ENCODE measurements at places on chromosomes 3 and 15.

- DNase-seq = no peak
Measured at GRCh38 chr3:100811779-100812507, 102.6 kb downstream of the TFG start.

- no peak for DNase-seq
Measured at GRCh38 chr15:79088426-79089205, 2.0 kb downstream of the RASGRF1 start.

GRCh38 chr3:196055683-196056270 is 26.1 kb downstream of the TFRC start:
- no peak for DNase-seq

- DNase-seq = no peak
Measured at GRCh38 chr15:42031198-42031915, 10.5 kb upstream of the PLA2G4E start.

DNA sequence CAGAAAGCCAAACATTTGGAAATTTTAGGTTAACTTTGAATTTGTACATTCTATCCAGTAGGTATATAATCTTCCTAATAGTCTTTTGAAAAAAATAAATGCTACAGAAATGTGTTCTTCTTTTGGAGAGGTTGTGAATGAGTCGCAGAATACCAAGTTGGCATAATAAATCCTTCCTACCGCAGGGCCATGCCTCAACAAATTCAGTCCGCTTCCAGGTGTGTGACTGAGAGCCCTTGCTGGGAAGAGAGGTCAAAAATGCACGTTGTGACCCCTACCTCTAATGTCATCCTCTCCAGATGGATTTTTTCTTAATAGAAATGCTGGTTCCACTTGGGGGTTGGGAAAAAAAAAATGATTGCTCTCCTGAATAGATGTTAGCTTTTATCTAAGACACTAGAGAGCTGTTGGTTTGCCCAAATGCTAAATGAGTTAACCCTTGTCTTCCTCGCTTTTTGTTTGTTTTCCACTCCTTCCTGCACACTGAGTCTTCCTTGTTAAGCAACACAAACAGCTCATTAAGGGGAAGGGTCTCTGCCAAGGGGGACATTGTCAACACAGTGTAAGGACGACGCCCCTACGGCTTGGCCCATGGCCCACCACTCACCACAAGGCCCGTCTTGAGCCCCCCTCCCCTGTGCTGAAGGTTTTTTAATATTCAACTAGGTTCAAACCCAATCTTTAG is 33.9 kb downstream of the RLBP1 start:
- no peak for DNase-seq

DNA sequence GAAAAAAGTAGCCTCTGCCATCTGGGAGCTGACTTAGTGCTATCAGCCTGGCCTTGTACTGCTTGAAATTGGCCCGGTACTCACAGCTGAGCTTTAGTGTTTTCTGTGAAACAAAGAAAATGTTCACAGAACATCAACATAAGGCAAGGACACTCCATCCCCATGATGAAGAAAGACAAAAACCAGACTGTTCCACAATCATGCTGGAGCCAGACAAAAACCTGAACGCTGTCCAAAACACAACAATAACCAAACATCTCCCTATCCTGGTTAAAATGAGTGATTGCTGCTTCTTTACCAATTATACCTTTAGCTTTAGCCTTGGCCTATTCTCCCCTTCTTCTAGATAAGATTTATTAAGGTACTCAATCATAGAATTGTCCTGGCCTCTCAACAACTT is 153.9 kb downstream of the CPNE4 start:
- DNase-seq = no peak
